ENCODE measurements at places on chromosomes 5 and 9.

- DNase-seq, result no peak
Observed at GRCh38 chr9:88161144-88161543, 22.9 kb upstream of the SPATA31C2 start.

DNA sequence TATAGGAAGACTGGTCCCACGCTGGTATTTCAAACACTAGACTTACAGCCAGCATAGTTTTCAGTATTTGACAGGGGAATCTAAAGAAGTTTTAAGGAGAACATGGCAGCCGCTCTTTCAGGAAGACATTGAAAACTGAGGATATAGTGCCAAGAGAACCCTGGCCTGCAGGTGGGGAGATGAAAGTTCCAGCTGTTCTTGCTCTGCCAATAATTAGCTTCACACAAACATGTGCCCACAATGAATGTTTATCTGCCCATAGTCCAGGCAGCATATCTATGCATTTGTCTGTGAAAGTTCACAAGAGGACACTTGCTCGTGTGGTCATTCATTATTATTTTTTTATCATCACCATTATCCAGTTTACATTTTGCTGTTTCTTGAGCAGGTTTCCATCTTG lies 47.6 kb upstream of the AGXT2 start:
- no peak for DNase-seq

DNA sequence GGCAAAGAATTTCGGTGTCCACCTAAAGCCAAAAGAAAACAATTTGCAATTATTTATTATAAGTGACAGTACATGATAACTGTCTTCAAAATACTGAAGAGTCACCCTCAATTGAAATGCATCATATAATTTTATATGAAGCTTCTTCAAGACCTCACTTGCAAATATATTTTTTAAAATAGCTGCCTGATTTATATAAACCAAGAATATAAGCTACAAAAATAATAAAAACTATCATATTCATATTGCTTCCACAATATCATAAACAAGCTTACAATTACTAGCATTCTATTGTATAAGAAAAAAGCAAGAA lies 144.1 kb downstream of the CETN3 start:
- no peak for DNase-seq

- no peak for DNase-seq
Observed at GRCh38 chr5:93925321-93925720, 183.9 kb upstream of the POU5F2 start.

DNA sequence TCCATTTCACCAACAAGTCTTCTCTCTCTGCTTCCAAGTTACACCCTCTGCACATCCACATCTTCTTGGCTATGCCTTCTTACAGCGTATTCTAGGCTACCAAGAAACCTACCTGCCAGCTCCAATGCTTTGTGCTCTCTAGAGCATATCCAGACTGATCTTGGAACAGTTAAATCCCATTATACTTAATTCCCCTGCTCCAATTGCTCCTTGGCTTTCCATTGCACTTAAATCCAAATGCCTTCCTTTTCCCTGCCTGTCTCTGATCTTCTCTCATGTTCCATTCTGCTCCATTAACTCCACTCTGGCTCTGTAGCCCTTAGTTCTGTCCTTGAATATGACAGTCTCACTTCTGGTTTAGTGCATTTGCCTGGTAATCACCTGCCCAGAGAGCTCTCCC lies 322.4 kb downstream of the LRRC70 start:
- no peak for DNase-seq

GRCh38 chr5:57676222-57677098 lies 193.8 kb upstream of the ACTBL2 start:
- DNase-seq, result no peak

DNA sequence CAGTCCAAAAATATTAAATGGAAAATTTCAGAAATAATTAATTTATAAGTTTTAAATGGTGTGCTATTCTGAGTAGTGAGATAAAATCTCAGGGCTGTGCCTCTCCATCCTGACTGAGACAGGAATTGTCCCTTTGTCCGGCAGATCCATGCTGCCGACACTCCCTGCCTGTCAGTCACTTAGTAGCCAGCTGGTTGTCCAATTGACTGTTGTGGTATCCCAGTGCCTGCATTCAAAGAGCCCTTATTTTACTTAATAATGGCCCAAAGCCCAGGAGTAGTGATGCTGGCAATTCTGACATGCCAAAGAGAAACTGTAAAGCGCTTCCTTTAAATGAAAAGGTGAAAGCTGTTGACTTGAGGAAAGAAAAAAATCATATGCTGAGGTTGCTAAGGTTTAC lies 157.5 kb downstream of the ENC1 start:
- DNase-seq, result no peak
